A172 (cell line): ENCODE measurements at places on chromosomes 2 and 18. TPM values are rescaled to one million over a fixed set of nuclear protein-coding genes. Genes with fewer than 3 reads are reported as not detected.

Gene MEIS1
- total RNA-seq: 29.0 and 30.1 TPM in 2 replicates

DNA sequence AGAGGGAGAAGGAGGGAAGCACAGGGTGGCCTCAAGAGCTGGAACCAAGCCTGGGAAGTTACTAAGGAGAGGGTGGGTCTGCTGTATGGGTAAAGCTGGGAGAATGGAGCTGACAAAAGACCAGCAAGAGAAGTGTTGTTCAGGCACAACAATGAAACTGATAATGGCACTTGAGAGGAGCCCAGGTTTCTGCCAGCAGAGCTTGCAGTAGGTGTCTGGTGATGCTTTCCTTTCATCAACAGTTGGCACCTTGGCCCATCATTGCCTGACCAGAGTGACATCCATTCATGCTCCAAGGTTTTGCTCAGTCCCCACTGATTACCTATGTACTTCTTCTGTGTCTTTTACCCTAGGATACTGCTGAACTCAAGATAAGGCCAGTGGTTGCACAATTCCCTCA, 92.9 kb upstream of the CXCR4 start:
- DNase-seq: no peak

DNA sequence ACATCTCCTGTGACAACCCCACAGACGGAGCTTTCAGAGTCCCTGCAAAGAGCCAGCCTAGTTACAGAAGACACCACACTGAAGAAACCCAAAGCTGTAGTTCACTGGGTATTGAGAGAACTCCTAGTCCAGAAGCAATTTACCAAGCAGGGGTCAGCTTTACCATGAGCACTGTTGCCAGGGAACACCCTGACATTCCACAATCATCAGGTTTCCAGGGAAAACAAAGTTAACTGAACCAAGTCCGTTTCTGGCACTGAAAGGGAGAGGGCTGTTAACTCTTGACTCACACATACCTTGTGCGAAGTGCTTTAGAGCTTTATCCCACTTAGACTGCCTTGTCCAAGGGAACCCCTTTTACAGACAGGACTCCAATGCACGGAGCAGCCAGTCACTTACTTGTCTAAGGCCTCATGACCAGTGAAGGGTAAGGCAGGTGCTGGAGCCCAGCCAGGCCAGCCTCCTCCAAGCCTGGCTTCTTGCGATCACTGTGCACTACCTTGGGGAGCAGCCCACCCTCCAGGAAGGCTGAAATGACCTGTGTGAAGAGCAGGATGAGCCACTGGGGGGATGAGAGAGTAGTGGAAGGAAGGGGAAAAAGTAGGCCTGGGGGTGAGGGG, 53.9 kb downstream of the REEP1 start:
- DNase-seq: no peak

DNA sequence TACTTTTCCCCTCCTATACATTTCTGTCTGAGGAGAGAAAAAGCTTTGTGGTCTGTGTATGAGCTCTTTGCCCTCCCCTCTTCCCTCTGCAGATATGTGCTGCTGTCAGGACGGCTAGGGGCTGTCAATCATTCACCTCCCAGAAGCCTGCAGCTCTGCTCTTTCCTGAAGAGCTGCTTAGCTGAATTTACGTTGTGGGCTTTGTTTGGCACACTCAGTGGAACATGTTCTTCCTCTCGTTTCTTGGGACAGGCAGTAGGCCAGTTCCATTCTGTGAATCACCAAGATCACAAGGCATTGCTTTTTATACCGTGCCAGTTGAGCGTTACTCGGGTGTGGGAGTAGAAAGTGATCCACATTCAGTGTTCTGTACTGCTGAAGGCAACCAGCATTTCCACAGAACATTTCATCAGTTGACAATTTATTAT, 136.7 kb downstream of the LAMA3 start:
- DNase-seq: no peak

DNA sequence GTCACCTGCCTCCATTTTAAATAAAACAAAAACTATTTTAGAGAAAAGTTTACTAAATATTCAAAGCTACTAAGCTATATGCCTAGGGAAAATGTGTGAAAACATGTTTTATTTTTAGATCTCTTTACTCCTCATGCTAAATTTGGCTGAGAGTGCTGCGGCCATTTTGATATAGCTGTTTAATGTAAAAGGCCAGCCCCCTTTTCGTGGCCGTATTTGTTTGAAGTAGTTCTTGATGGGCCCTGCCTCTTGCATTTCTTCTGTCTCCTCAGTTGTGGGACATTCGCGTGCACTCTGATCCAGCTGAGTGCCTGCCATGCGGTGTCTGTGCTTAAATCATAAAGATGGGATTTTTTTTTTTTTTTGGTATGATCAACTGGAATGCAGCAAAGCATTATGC, 64.0 kb downstream of the ZNF407 start:
- no peak for DNase-seq
